ENCODE measurements at places on chromosomes 7 and 10. TPM values are rescaled to one million over a fixed set of nuclear protein-coding genes. Genes with fewer than 3 reads are reported as not detected.

COL28A1 gene
- 2.4 TPM for total RNA-seq

CFTR gene
- 0.44 TPM for total RNA-seq

ARF5 gene
- total RNA-seq: 164 TPM

ARL4A gene
- total RNA-seq: 20.4 TPM

MRC1 gene
- total RNA-seq: 11.6 TPM

AKR1C4 gene
- not detected for total RNA-seq

SNCG gene
- total RNA-seq: 2.5 TPM

SPDYE9 gene
- total RNA-seq: not detected

Measured in gastrocnemius medialis (tissue), 4 donors.